Activated CD4-positive, alpha-beta T cell treated with anti-CD3 and anti-CD28 coated beads for 48 hours (primary cell): ENCODE measurements at places on chromosomes 16 and 17.

DNA sequence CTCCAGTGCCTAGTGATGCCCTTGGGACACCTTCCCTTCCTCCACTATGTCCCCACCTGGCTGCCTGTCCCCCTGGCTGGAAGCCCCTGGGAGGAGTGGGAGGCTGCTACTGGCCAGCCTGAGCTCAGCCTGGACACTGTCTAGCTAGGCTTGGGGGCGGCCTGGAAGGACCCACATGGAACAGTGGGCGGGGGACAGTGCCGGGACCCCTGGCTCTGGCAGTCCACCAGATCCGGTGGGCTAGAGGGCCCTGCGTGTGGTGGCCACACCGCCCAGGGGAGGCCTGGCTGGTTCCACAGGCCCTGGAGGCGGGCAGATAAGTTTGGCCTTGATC is 388.0 kb upstream of the TNRC6C start:
- no peak for DNase-seq

GRCh38 chr17:27354051-27354490 is 60.2 kb downstream of the WSB1 start:
- DNase-seq: no peak

GRCh38 chr17:65820306-65820705 is 258.9 kb upstream of the AXIN2 start:
- no peak for DNase-seq

DNA sequence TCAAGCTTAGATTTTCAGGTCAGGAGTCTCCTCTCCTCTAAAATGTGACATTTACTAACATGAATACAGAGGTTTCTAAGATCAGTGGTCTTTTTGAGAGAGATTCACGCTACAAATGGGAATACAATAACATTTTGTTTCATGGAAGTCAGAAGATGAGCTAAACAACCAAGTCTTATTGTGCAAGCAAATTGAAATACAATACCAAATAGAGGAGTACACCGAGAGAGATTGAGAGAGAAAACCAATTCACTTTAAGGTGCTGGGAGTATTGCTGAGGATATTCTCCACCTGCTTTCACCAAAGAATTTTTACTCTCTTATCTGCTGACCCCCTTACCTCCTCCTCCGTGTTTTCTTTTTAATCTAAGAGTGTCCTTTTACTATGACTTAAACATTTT is 11.5 kb downstream of the VEZF1 start:
- DNase-seq: no peak

GRCh38 chr17:3935825-3936355 is 19.6 kb upstream of the P2RX1 start:
- DNase-seq: no peak

- no peak for DNase-seq
Observed at GRCh38 chr17:14919631-14920213, 345.4 kb downstream of the PMP22 start.

DNA sequence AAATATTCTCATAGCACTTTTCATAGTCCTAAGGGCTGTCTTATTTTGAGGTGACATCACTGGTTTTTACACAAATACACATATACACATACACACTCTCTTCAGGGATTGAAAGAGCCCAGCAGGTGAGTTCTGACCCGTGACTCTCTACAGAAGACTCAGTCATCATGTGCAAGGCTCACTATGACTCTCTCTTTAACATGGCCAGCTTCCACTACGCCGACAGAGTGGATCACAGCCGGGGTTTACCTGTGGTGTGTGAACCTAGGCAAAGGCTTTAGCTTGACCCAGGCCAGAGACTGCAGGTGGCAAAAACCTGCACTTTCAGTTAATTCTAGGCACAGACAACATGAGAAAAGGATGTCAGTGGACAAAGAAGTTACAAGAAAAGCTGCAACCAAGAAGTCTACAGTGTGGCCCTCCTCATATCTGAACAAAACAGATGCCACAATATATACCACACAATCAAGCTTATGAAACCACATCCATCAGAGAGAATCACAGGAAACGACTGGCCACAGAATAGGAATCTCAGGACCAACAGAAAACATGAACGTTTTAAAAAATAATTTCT is 56.5 kb downstream of the CYTH1 start:
- DNase-seq: peak; percentile 55

DNA sequence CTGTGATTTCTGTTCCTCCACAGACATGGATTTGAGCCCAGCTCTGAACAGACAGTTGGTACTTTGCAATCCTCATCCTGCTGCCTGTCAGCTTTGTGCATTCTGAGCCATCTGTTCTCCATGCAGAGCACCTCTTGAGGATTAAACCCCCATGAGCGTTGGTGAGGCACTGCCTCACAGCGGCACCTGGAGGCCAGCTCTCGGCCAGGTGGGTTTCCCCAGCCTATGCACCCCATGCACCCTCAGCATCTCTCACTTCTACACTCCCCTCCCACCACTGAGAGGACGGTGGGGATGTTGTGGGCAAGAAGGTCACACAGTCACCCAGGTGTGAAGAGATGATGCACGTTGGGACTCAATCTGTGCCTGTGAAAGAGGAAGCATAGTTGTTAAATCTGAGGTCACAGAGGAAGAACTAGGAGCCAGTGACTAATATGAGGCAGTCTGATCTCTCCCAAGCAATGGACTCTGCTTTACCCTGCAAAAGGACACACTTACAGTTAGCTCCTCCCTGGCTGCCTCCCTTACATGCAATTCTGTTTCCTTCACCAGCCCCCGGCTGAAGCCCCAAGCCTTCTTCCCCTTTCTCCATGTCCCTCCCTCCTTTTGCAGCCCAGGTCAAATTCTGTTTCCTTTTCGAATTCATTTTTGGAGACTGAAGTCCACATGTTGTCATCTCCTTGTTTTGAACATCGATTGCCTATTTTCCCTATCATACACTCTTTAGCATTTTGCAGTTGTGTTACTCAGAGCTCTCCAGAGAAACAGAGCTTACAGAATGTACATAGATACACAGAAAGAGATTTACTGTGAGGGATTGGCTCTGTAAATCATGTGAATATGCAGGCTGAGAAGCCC is 58.5 kb downstream of the HS3ST3B1 start:
- DNase-seq: peak; percentile 59

GRCh38 chr17:78761789-78762406 is 20.2 kb downstream of the CYTH1 start:
- DNase-seq: no peak

GRCh38 chr16:56657555-56658326 is at the start of gene MT1F:
Gene MT1F, plus strand, starts transcription at chr16:56657959. Its CDS starts 100 bp downstream, at chr16:56658059.
- DNase-seq: peak; percentile 76

- DNase-seq: no peak
Observed at GRCh38 chr17:17322516-17323510, 19.6 kb downstream of the NT5M start.

DNA sequence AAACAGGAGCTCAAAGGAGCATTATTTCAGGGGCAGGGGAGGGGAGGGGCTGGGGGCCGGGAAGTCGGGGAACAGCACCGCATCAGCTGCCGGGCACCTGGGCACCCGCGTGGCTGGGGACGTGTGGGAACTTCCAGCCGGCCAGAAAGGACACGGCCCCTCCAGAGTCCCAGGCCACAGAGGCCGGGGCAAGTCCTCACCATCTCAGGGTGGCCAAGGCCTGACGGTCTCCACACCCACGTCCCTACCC is 1.1 kb downstream of the PGAP6 start:
- no peak for DNase-seq

GRCh38 chr17:42358434-42358833 is 29.8 kb downstream of the STAT3 start:
- DNase-seq: no peak

GRCh38 chr16:77925531-77925930 is 96.8 kb upstream of the CLEC3A start:
- no peak for DNase-seq

- no peak for DNase-seq
Observed at GRCh38 chr17:31780483-31780882, 78.6 kb downstream of the COPRS start.

GRCh38 chr16:26363581-26363980 is 671.8 kb downstream of the HS3ST4 start:
- no peak for DNase-seq

GRCh38 chr17:1733759-1734158 is 8.9 kb upstream of the SERPINF2 start:
- DNase-seq: no peak
